Mesenteric fat pad (tissue), 1 donor: ENCODE measurements at places on chromosomes 1 and 21. TPM values are rescaled to one million over a fixed set of nuclear protein-coding genes. Genes with fewer than 3 reads are reported as not detected.

GRCh38 chr21:42226626-42227025, 7.7 kb downstream of the ABCG1 start:
- DNase-seq = no peak

DNA sequence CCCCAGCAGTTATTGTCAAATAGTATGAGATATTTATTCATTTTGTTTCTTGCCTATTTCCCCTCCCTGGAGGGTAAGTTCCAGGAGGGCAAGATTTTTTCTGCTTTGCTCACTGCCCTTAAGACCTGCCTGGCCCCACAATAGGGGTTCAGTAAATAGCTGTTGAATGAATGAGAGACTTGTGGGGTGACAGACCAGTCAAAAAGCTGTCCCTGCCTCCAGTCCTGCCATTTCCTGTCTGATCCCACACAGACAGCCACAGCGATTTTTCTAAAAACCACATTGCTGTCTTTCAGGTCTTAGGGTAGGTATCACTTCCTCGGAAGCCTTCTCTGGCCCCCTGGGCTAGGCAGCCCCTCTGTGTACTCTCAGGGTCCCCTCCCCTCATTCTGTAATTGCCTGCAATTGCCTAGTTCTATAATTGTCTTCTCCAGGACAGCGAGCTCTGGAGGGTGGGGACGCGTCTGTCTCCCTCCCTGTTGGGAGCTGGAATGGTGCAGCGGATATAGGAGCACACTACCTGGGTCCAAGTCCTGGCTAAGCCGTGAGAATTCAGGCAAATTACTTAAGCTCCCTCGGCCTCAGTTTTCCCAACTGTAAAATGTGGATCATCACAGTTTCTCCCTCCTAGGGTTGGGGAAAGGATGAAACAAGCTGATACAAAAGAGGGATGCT, 1.8 kb upstream of the EXTL1 start:
- DNase-seq = no peak

GRCh38 chr1:26132128-26132833, 20.7 kb downstream of the PDIK1L start:
- DNase-seq = no peak

GRCh38 chr1:43067233-43067745, 104.8 kb downstream of the EBNA1BP2 start:
- DNase-seq = peak; percentile 71

DNA sequence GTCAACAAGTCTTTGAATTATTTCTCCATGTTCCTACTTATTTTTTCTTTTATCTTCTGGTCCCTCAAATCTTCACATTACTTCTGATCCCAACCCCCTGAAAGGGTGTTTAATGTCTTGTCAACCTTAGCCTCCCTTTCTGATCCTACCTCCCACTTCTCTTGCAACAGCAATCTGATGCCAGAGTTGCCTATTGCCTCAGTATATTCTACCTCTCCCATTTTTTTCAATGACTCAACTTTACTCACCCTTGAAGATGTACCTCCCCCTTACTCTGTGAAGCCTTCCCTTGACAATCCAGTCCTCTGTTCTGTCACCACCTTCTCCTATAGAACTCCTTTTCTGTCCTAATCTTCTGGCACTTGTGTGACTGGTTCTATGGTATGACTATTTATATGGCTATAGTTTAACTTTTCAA, 99.5 kb upstream of the CD55 start:
- no peak for DNase-seq

GRCh38 chr1:168045311-168045710, 91.4 kb downstream of the GPR161 start:
- DNase-seq = no peak

DNA sequence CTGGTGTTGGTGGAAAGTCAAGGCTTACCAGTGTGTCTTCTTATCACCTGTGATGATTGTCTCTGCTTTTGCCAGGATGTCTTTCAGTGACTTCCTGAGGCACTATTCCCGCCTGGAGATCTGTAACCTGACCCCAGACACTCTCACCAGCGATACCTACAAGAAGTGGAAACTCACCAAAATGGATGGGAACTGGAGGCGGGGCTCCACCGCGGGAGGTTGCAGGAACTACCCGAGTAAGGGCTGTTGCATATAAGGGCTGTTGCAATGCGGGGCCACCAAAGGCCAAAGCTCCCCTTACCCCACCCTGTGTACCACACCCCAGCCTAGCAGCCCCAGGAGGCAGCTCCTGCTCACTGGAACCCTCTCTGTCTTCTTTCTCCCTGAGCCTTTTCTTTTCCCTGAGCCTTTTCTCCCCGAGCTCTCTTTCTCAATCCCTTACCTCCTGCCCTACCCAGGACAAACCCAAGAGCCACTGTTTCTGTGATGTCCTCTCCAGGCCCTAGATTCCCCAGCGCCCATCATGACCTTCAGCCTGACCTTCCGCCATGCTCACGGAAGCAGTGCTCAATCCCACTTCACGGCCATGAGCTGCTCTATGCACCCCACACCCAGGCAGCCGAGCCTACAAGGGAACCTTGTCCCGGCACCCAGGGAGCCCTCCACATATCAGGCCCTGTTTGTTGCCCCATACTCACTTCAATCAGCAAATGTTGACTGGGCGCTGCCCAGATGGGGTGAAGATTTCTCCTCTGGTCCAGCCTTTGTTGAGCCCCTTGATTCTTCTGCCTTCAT, 40.6 kb downstream of the CAPN2 start:
- DNase-seq = no peak

DNA sequence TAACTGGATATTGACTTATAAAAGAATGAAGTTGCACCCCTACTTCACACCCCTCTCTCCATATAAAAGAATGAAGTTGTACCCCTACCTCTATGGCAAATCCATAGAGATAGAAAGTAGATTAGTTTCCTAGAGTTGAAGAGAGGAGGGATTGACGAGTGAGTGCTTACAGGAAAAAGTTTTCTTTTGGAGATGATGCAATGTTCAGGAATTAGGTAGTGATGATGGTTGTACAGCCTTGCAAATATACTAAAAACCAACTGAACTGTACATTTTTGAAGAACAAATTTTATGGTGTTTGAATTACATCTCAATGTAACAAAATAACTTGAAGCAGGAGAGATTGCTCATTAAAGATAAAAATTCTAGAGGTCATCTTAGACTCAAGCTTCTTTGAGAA, 272.9 kb downstream of the GPR52 start:
- DNase-seq = no peak

DNA sequence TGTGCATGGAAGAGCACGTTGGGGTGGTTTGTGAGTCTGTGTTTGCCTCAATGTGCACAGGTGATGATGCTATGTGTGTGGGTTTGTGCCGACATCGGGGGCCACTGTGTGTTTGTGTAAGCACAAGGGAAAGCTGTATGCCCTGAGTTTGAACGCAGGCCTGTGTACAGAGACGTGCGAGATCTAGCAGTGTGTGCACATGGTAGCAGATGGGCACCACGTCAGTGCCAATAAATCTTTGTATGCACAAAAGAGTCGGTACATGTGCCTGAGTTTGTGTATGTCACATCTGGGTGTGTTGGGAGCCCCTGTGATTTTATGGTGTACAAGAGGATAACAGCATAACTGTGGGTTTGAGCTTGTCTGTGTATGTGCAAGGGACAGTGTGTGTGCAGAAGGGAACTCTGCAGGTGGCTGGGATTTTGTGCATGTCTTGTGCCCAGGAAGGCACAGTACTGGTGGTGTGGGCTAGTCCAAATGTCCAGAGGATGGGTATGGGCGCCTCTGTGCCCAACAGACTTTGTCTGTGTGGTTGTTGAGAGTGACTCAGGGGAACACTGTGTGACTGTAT, 32.0 kb upstream of the WASF2 start:
- DNase-seq = no peak

Gene LCA5L
- total RNA-seq = 0.55 TPM

GRCh38 chr1:7688659-7689058, 82.4 kb upstream of the VAMP3 start:
- no peak for DNase-seq

- no peak for DNase-seq
Observed at GRCh38 chr1:167777269-167777650, 55.5 kb downstream of the MPZL1 start.

DNA sequence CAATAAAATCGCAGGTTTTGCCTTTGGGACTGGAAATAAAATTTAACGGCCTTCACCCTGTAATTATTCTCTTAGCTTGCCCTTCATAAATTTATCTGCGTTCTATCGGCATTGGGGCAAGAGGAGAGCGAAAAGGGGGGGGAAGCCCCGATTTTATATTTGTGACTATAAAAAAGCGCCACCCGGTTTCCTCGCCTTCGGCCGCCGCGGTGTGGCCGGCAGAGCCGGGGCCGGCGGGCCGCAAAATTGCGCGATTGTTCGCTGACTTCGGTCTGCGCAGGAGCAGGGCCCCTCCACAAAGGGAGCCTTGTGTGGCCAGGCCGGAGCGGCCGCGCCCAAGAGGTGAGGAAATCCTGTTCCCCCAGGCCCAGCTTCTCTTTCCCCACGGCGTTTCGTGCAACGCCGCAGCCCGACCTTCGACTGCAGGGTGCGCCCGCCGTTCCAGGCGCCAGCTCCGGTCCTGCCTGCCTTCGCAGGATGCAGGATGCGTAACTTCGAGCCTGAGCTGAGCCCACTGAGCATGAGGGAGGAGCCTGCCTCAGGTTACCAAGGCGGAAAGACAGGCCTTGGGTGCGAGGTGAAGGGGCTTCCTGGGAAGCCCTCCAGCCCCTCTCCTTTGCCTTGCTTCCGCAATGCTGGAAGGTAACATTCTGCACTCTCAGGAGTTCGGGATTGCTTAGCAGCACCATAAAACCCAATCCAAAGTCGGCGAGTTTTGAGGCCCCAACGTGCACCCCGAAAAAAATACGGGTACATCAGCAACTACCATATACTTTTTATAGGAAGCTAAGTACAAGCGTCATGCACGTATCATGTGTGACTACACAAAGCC, 4.9 kb upstream of the TBX15 start:
- no peak for DNase-seq

- no peak for DNase-seq
Observed at GRCh38 chr1:63779338-63780211, 5.8 kb downstream of the ROR1 start.

- no peak for DNase-seq
Observed at GRCh38 chr21:26070822-26071425, 99.6 kb downstream of the APP start.

DNA sequence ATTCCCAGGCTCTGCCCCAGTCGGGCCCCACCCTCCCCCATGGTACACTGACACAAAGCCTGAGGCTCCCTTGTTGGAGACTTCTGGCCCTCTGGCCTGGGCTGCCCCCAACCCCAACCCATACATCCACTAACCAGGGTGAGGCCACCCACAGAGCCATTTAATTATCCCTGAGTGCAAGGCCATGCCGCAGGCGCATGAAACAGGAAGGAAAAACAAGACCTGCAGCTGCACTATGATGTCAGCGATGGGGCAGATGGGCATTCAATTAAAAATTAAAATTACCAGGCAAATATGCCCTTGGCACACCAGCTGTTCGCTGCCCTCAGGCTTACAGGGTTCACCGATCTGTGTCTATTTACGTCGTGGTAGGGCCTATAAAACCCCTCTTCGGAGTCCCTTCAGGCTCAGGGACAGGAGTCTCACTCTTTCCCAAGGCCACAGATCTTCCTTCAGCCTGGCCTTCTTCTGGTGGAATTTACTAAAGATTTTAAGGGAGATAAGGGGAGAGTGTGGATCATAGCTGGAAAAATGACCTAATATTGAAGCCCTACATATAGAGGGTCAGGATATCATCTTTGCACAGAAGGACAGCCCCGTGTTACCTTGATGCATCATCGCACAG, 29.6 kb upstream of the RGS16 start:
- no peak for DNase-seq

- peak; percentile 91 for DNase-seq
Observed at GRCh38 chr1:227793948-227794816, 21.3 kb upstream of the PRSS38 start.

Gene TRIM58
- total RNA-seq = 0.96 TPM

DNA sequence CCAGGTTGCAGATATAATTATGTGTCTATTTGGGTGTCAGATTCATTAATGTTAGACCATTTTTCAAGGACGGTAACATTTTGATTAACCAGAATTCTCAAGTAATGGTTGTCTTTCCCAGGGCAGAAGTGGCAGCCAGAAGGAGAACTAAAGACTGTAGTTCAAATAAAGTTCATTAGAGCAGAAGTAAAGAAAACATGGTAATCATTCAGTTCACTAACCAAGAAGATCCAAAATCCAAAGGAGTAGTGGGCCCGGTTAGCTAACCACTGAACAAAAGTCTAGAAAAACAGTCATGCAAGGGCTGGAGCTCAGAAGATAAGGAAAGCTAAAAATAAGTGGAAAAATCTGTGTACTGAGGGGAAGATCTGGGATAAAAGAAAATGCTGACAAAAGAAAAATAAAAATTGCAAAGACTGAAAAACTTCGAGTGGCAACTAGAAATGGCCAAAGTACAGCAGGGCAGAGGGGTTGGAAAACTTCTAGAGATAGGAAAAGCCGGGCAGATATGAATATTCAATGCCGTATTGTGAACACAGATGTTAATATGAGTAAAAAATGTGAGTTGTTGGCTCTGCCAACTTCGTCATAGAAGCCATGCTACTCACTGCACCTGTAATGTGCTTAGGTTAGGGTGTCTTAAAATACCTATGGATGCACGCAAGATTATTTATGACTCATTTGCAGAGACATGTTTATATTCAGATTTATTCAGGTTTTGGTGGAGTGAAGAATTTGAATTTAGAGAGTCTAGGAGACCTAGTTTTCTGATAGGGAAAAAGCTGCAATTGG, 925.9 kb downstream of the LTN1 start:
- DNase-seq = no peak

DNA sequence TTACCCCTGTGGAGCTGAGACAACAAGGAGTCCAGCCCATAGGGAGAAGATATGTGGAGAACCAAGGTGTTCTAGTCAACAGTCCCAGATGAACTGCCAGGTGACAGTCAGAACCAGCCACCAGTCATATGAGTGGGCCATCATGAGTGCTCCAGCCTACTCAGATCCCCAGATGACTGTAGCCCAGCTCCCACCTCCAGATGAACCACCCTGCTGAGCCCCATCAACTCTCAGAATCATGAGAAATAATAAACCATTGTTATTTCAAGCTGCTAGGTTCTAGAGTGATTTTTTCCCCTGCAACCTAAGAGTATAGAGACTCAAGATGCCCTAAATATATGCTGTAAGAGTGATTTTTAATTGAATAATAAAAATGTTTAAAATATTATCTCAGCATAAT, 444.2 kb downstream of the GPATCH2 start:
- DNase-seq = no peak

DNA sequence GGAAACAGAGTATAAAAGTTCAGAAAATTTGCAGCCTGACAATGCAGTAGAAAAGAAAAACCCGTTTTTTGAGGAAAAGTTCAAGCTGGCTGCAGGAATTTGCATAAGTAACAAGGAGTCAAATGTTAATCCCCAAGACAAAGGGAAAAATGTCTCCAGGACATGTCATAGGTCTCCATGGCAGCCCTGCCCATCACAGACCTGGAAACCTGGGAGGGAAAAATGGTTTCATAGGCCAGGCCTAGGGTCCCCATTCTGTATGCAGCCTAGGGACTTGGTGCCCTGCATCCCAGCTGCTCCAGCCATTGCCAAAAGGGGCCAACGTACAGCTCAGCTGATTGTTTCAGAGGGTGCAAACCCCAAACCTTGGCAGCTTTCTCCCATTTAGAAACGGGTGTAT, 3.6 kb upstream of the KCNT2 start:
- DNase-seq = peak; percentile 59

DNA sequence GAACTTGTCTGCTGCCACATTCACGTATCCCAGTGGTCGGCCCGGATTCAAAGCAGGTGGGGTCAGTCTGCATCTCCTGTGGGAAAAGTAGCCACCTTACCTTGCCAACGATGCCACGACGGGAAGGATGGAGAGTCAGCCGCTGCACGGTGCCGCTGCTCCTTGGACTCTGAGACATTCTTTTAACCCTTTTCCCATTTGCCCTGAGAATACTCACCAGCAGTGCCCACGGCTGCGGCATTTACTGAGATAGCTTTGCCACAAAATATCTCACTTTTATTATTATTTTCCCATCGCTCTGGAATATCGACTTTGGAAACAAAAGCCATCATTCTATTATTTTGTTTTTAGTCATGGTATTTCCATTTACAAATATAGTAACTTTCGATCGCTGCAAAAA, 15.3 kb upstream of the TTC34 start:
- DNase-seq = no peak
